ENCODE measurements at places on chromosomes 7 and 10. TPM values are rescaled to one million over a fixed set of nuclear protein-coding genes. Genes with fewer than 3 reads are reported as not detected.

DNA sequence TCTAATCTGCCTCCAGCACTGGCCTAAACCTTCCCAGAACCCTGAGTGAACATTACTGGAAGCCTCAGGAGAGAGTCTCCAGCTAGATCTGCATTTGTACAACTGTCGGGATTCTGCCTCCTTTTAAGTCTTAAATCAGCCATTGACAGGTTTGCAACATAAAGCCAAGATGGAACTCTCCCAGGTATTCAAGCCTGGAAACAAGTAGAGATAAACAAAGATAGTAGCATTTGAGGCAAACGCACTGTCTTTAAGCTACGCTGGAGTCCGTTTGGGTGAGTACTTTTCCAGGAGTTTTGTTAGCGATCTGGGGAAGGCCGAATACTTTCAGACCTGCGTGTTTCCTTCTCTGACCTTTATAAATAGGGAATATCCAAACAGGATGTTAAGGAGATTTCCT lies 317.2 kb upstream of the FZD8 start:
- no peak for DNase-seq

DNA sequence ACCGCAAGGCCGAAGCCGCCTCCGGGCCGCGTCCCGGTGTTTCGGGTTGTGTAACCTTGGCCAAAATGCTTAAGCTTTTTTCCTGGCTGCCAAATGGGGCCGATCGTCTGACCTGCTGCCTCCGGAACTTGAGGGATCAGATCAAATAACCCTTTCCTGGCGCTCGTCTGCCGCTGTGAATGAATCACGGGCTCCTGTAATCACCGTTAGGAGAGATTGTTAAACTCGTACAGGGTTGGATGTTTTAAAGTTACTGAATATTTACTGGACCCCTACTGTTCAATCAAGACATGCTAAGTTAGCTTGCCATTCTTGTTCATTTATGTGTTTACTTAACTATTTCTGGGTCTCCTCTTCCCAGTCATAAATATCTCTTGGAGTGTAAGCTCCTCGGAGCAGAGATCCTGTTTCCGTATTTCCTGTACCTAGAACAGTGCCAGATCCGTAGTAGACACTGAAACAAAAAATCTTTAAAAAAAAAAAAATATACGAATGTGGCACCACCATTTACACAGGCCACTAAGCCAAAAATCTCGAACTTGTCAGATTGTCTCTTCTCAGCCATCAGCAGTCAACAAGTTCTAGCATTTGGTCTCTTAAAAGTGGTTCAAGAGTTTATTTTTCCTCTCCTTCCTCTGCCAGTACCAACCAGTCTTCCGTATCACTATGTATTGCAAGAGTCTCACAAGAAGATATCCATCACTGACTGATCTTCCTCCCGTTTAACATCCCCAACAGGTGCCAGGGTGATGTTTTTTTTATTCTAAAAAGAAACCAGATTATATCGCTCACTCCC lies 650 bp upstream of the TM9SF3 start:
- DNase-seq, result peak; percentile 73

DNA sequence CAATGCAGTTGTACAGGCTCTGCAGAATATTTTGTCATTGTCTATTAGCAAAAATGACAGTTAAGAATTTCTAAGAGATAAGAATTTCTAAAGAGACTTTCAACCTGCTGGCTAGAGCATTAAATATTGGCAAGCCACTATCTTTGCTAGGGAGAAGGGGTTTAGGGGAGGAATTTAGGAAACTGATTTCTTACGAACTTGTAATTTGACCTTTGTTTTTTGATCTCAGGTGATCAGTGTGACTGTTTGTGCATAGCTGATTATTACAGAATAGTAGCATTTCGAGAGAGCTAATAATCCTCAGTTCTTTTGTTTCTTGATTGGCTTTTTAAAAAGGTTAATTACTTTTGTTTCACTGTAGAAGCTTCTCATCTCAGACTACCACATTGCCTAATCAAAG lies 68.1 kb downstream of the ST7 start:
- no peak for DNase-seq

GRCh38 chr7:39356172-39356925 lies 209.9 kb upstream of the YAE1 start:
- no peak for DNase-seq

- DNase-seq, result no peak
Observed at GRCh38 chr7:5559576-5560240, 136.1 kb upstream of the TNRC18 start.

GRCh38 chr7:122584676-122585251 lies 114.2 kb downstream of the RNF133 start:
- no peak for DNase-seq

- DNase-seq, result no peak
Observed at GRCh38 chr10:8066124-8066523, 11.6 kb downstream of the GATA3 start.

GRCh38 chr10:8224591-8224990 lies 170.1 kb downstream of the GATA3 start:
- no peak for DNase-seq

- DNase-seq, result no peak
Observed at GRCh38 chr10:129410688-129411392, 56.2 kb upstream of the MGMT start.

DNA sequence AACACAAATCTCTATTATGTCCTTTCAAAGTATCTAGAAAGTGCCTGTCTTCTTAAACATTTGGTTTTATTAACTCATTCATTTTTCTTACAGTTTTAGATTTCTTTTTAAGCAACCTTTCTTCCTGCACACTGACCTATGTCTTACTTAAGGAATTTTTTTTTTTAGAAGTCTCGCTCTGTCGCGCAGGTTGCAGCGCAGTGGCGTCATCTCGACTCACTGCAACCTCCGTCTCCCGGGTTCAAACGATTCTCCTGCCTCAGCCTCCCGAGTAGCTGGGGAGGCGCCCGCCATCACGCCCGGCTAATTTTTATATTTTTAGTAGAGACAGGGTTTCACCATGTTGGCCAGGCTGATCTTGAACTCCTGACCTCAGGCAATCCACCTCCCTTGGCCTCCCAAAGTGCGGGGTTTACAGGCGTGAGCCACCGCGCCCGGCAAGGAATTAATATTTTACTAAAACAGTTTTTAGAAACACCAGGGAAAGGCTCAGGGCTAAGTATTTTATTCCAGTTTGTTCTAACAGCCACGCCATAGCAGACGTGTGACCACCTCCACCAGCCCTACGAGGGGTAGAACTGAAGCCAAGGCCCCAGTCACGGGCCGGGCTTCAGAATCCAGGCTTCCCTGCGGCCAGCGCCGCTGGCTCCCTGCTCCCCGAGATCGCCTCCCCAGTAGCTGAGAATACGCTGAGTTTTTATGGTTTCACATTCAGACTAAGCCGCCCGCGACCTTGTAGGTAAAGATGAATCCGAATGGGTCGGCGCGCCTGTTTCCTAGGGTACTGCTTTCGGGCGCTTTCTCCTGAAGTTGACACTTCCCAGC lies 941 bp upstream of the LUC7L2 start:
- DNase-seq, result peak; percentile 20

- DNase-seq, result no peak
Observed at GRCh38 chr10:29635711-29636144, 957 bp upstream of the SVIL start.

- no peak for DNase-seq
Observed at GRCh38 chr10:119442758-119443060, 99.8 kb downstream of the RGS10 start.

DNA sequence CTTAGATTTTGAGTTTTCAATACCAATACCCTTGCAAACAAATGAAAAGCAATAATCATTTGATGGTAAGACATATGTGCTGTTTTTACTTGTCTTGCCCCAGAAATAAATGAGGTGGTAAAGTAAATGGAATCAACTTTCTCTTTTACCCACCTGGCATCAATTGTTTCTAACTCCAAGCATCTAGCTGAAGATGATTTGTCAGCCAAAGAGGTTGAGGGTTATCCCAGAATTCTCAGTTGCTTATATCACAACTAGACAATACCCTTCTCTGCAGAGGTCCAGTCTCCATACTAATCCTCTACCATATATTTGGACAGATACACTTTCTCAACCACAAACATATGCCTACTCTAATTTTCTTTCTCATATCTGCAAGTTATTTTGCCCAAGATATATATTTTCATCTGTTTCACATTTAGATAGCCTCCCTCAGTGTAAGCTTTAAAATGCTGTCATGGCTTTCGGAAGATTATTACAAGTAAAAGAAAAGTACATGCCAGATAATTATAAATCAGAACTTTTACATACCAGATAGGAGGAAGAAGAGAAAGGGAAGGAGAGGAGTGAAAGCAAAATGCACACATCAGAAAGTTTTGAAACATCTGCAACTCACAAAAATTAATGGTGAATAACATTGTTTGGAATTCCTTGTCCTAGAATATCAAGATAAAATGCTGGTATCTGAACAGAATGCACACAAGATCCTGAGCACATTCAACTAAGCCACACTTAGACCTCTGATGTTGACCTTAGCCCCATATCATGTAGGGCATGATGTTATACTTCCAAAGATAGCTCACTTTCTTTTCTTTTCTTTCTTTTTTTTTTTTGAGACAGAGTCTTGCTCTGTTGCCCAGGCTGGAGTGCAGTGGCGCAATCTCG lies 146.6 kb downstream of the REEP3 start:
- no peak for DNase-seq

GRCh38 chr10:69324583-69324982 lies 46.3 kb downstream of the HK1 start:
- DNase-seq, result no peak

- DNase-seq, result peak; percentile 51
Observed at GRCh38 chr10:114623661-114624294, 34.3 kb downstream of the ABLIM1 start.

DNA sequence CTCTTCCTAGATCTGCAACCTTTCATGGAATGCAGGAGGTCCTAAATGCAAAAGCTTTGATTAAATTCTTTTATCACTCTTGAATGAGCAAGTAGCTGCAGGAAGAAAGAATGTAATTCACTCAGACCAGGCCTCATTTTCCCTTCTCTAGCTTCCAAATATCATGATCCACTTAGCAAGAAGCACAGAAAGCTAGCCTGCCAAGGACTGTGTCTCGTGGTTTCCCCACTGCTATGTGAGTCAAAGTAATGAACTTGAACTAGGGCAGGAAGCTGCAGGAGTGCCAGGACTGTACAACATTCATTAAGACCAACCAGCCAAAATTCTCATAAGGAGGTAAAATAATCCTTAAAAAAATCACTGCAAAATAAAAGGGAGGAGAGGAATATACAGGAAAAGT lies 379.2 kb downstream of the CALN1 start:
- no peak for DNase-seq

DNA sequence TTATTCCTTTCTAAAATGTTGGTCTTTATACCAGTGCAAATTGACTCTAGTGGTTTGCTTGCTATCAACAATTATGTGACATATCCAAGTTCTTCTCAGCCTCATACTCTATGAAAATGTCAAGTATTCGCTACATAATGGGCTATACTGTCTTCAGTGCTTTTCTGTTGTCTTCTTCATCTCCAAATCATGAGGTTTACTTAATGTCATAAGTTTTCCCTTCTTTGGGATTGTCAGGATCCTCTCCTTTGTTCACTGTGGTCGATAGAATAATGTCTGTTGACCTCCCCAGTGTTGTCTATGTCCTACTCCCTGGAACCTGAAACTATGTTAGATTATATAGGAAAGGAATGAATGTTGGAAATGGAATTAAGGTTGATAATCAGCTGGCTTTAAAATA lies 16.4 kb upstream of the RALA start:
- DNase-seq, result no peak

GRCh38 chr7:38282081-38282480 lies 8.6 kb upstream of the TARP start:
- DNase-seq, result no peak

- DNase-seq, result no peak
Observed at GRCh38 chr7:89994483-89994882, 159.8 kb upstream of the STEAP1 start.

DNA sequence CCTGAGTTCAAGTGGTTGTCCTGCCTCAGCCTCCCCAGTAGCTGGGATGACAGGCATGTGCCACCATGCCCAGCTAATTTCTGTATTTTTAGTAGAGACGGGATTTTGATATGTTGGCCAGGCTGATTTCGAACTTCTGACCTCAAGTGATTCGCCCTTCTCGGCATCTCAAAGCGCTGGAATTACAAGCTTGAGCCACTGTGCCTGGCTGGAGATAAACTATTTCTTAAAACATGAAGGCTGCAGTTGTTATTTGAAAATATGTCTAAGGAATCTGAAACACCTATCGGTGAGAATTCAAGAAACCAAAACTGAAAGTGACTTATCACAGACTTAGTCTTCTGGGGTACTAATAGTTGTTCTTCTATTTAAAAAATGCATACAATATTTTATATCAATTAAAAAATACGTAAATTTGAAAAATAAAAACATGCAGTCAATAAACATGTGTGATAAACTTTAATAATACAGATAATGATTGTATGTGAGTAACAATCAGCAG lies 176.9 kb upstream of the PRSS58 start:
- DNase-seq, result no peak

- DNase-seq, result no peak
Observed at GRCh38 chr7:29955075-29955792, 34.4 kb downstream of the SCRN1 start.

- peak; percentile 66 for DNase-seq
Observed at GRCh38 chr7:105581066-105581811, at the start of gene EFCAB10. Gene EFCAB10 (minus strand): TSS chr7:105581493. CDS start chr7:105581463, 30 bp downstream.

DNA sequence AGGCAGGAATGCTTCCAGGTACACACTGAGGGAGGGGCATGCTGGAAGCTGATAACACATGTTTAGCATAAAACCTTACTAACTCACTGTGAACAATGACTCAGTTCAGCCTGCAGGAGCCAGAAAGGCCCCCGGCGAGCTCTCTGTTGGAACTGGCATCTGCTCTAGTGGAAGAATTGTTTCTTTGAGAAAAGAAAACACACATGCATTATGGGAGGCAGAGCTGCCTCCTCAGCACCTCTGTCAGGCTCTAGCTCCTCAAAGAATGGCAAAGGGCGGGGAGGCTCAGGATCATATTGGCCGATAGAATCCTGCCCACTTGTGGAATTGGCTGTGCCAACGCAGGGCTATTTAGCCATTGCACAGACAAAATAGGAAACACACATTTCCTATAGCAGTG lies 338.3 kb downstream of the CXCL12 start:
- DNase-seq, result peak; percentile 43

Gene IFIT2
- 1.6 TPM for total RNA-seq

Gene PDK4
- 234 TPM for total RNA-seq

Gene CDK5
- total RNA-seq, result 2.3 TPM

Gene C7orf33
- not detected for total RNA-seq

Gene TMEM196
- total RNA-seq, result not detected

Gene UCN3
- 1.0 TPM for total RNA-seq

Gene INSYN2A
- total RNA-seq, result not detected

Gene RBAK
- 7.8 TPM for total RNA-seq

Gene HMX3
- total RNA-seq, result not detected

Gene ANK3
- total RNA-seq, result 41.0 TPM

Gene MACC1
- 16.6 TPM for total RNA-seq

Gene AQP1
- total RNA-seq, result 204 TPM

Gene SORCS1
- 1.3 TPM for total RNA-seq

Gene GPR15LG
- not detected for total RNA-seq

Gene GIMAP1
- 3.9 TPM for total RNA-seq

Gene ADGRA1
- total RNA-seq, result under 0.01 TPM
